A549 treated with RU486 at 1 μM for 4 hours (cell line): ENCODE measurements at places on chromosomes 6 and 20. TPM values are rescaled to one million over a fixed set of nuclear protein-coding genes. Genes with fewer than 3 reads are reported as not detected.

Gene MYCT1
- 0.03 to 0.13 TPM (median 0.09 TPM) in 4 of 5 replicates, not detected in the other for total RNA-seq

Gene SLC17A1
- total RNA-seq = 0.08 to 0.10 TPM in 2 of 5 replicates, not detected in the others

Gene OR12D3
- not detected in 5 replicates for total RNA-seq

Gene DSP
- total RNA-seq = 33.8 to 56.5 TPM (median 45.3 TPM) in 5 replicates

Gene TRIM40
- not detected in 5 replicates for total RNA-seq

Gene FAM209B
- 0.25 to 0.59 TPM (median 0.48 TPM) in 4 of 5 replicates, not detected in the other for total RNA-seq

Gene GNMT
- 0.18 to 0.24 TPM (median 0.19 TPM) in 3 of 5 replicates, not detected in the others for total RNA-seq

Gene DCDC2
- 3.0 to 4.3 TPM (median 3.3 TPM) in 5 replicates for total RNA-seq

Gene BMP6
- 13.7 to 21.7 TPM (median 20.3 TPM) in 5 replicates for total RNA-seq

Gene SIRPB1
- 0.22 to 0.90 TPM (median 0.68 TPM) in 5 replicates for total RNA-seq

Gene MDFI
- 0.55 to 0.85 TPM (median 0.74 TPM) in 5 replicates for total RNA-seq

Gene PBX2
- total RNA-seq = 13.3 to 19.7 TPM (median 17.1 TPM) in 5 replicates

Gene SALL4
- 1.3 to 1.8 TPM (median 1.4 TPM) in 5 replicates for total RNA-seq

Gene DNMT3B
- 3.8 to 4.9 TPM (median 4.2 TPM) in 5 replicates for total RNA-seq

Gene TGM3
- total RNA-seq = 0.05 TPM in 1 of 5 replicates, not detected in the others

Gene COL19A1
- not detected in 5 replicates for total RNA-seq

Gene FAM217A
- total RNA-seq = not detected in 5 replicates

Gene OOEP
- not detected in 5 replicates for total RNA-seq

Gene TUBB2B
- 11.8 to 13.2 TPM (median 12.2 TPM) in 5 replicates for total RNA-seq

Gene ANKRD66
- total RNA-seq = not detected in 5 replicates

Gene SCRT2
- not detected in 5 replicates for total RNA-seq

Gene EPHA7
- total RNA-seq = 0.03 to 0.18 TPM (median 0.07 TPM) in 5 replicates

Gene ZSCAN16
- total RNA-seq = 4.0 to 5.2 TPM (median 4.9 TPM) in 5 replicates

Gene CDH26
- total RNA-seq = 0.10 to 0.53 TPM (median 0.23 TPM) in 4 of 5 replicates, not detected in the other

Gene ZSCAN26
- total RNA-seq = 4.4 to 7.3 TPM (median 5.3 TPM) in 5 replicates

Gene SLPI
- 8.9 to 16.3 TPM (median 11.7 TPM) in 5 replicates for total RNA-seq

Gene SDCBP2
- total RNA-seq = 0.53 to 1.3 TPM (median 1.2 TPM) in 5 replicates

Gene PRRT1
- total RNA-seq = 0.59 to 0.97 TPM (median 0.74 TPM) in 5 replicates

Gene GPX6
- total RNA-seq = not detected in 5 replicates

Gene TRIM10
- not detected in 5 replicates for total RNA-seq

Gene SNRNP48
- 5.1 to 10.6 TPM (median 9.1 TPM) in 5 replicates for total RNA-seq

Gene TP53TG5
- total RNA-seq = not detected in 5 replicates

Gene OR2J3
- not detected in 5 replicates for total RNA-seq

Gene LAMP5
- 0.05 TPM in 1 of 5 replicates, not detected in the others for total RNA-seq

Gene HTR1B
- 0.07 to 0.09 TPM in 2 of 5 replicates, not detected in the others for total RNA-seq

Gene YTHDF1
- total RNA-seq = 52.1 to 59.5 TPM (median 56.3 TPM) in 5 replicates

Gene ENPP1
- 0.95 to 1.7 TPM (median 1.6 TPM) in 5 replicates for total RNA-seq

Gene MCHR2
- not detected in 5 replicates for total RNA-seq

Gene LPA
- 0.09 to 0.10 TPM in 2 of 5 replicates, not detected in the others for total RNA-seq

Gene RBBP8NL
- 0.07 to 0.29 TPM (median 0.16 TPM) in 5 replicates for total RNA-seq

Gene FAM83D
- 57.5 to 78.2 TPM (median 64.8 TPM) in 5 replicates for total RNA-seq

Gene CDH4
- 5.7 to 9.4 TPM (median 7.8 TPM) in 5 replicates for total RNA-seq

Gene RIMS4
- total RNA-seq = 1.0 to 1.4 TPM (median 1.2 TPM) in 5 replicates

Gene HLA-DRA
- not detected in 5 replicates for total RNA-seq

Gene OR2B2
- not detected in 5 replicates for total RNA-seq

Gene ENPP3
- not detected in 5 replicates for total RNA-seq
